Body of pancreas (tissue), 4 donors: ENCODE measurements at places on chromosomes 3 and 15.

DNA sequence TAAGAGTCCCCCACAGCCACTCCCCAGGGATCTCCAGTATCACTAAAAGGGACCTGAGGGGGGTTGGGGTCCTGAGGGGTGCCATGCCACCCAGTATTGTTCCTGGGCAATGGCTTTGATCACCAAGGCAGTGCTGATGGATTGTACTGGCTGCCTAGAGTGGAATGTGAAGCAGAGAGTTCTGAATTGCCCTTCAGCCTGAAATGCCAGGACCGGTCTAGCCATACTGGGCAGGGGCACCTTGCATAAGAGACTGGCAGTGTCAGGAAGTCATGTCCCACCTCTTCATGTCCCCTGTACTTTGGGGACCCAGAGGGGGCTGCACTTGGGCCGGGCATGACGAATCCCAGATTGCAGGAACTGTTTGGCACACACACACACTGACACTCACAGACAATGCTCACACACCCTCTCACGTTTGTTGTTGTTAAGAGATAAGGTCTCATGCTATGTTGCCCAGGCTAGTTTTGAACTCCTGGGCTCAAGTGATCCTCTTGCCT, 4.5 kb upstream of the TKT start:
- no peak for DNase-seq
- H3K4me3 ChIP-seq, result no peak overlapping the region
- no peaks in the 10 kb centered on the region for H3K27me3 ChIP-seq
- H3K27ac ChIP-seq, result no peak overlapping the region
- no peaks in the 10 kb centered on the region for H3K36me3 ChIP-seq

GRCh38 chr3:13932578-13933295, 52.9 kb upstream of the WNT7A start:
- H3K36me3 ChIP-seq, result no peaks in the 10 kb centered on the region
- DNase-seq, result no peak
- no peak overlapping the region for H3K27ac ChIP-seq
- H3K4me3 ChIP-seq, result no peak overlapping the region
- no peaks in the 10 kb centered on the region for H3K4me1 ChIP-seq

GRCh38 chr15:92583096-92584034, 72.2 kb downstream of the FAM174B start:
- no peaks in the 10 kb centered on the region for H3K4me1 ChIP-seq
- no peaks in the 10 kb centered on the region for H3K27me3 ChIP-seq
- DNase-seq, result no peak
- H3K36me3 ChIP-seq, result no peaks in the 10 kb centered on the region
- H3K4me3 ChIP-seq, result no peak overlapping the region

- no peak for DNase-seq
- no peak overlapping the region for H3K27ac ChIP-seq
- no peak overlapping the region for H3K4me3 ChIP-seq
- H3K4me1 ChIP-seq, result peaks cover 6% of the 10 kb centered on the region
- no peaks in the 10 kb centered on the region for H3K36me3 ChIP-seq
Observed at GRCh38 chr15:68315495-68316031, 38.0 kb downstream of the FEM1B start.

GRCh38 chr15:43249236-43249635, 17.5 kb downstream of the TGM5 start:
- H3K4me1 ChIP-seq, result no peaks in the 10 kb centered on the region
- DNase-seq, result no peak
- H3K36me3 ChIP-seq, result no peaks in the 10 kb centered on the region
- H3K4me3 ChIP-seq, result no peak overlapping the region
- H3K27ac ChIP-seq, result no peak overlapping the region

DNA sequence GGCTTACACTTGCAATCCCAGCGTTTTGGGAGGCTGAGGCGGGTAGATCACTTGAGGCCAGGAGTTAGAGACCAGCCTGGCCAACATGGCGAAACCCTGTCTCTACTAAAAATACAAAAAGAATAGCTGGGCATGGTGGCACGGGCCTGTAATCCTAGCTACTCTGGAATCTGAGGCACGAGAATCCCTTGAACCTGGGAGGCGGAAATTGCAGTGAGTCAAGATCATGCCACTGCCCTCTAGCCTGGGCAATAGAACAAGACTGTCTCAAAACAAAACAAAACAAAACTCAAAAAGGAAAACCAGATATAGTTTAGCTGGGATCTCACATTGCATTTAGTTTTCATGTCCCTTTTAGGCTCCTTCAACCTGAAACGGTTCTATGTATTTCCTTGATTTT, 2.9 kb upstream of the USP50 start:
- no peak overlapping the region for H3K4me3 ChIP-seq
- no peak for DNase-seq
- no peaks in the 10 kb centered on the region for H3K27me3 ChIP-seq
- no peak overlapping the region for H3K27ac ChIP-seq
- H3K36me3 ChIP-seq, result no peaks in the 10 kb centered on the region

DNA sequence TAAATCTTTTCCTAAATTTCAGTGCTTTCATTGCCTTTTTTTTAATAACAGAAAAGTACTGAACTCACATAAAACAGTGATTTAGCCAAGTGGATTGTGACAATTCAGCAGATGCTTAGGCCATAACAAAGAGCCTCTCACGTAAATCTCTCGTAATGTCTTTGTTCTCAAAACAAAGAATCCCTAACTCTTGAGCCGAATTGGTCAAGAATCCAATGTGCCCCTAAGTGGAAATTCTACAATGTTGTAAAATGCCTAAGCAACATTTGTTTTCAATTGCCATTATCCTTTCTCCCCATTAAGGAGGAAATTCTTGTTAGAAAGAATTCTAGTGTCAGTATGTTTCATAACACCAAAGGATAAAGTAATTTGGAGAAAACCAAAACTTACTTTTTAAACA, 235.7 kb upstream of the THBS1 start:
- H3K4me3 ChIP-seq, result no peak overlapping the region
- DNase-seq, result no peak
- H3K36me3 ChIP-seq, result no peaks in the 10 kb centered on the region
- H3K4me1 ChIP-seq, result no peaks in the 10 kb centered on the region

DNA sequence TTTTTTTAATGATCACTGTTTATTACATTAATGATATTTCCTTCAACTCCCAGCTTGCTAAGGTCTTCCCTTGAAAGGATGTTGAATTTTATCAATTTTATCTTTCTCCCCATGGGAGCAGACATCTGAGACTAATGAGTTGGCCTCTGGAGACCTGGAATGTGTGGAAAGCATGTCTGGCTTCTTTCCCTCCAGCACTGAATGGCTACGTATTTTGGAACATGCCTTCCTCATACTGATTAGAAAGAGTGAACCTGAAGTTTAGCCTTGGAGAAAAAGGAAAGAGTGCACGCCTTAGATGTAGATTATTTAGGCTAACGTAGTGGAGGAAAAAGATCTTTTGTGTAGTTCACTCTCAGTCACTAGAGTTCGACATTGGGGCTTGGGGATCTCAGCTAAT, 25.1 kb downstream of the CASR start:
- no peaks in the 10 kb centered on the region for H3K4me1 ChIP-seq
- no peaks in the 10 kb centered on the region for H3K27me3 ChIP-seq
- no peak overlapping the region for H3K4me3 ChIP-seq
- H3K36me3 ChIP-seq, result no peaks in the 10 kb centered on the region
- H3K27ac ChIP-seq, result peak overlapping the region; percentile 12
- DNase-seq, result no peak

GRCh38 chr3:196122688-196123046, 40.8 kb upstream of the TFRC start:
- H3K4me1 ChIP-seq, result no peaks in the 10 kb centered on the region
- DNase-seq, result no peak
- no peak overlapping the region for H3K4me3 ChIP-seq
- no peaks in the 10 kb centered on the region for H3K27me3 ChIP-seq

DNA sequence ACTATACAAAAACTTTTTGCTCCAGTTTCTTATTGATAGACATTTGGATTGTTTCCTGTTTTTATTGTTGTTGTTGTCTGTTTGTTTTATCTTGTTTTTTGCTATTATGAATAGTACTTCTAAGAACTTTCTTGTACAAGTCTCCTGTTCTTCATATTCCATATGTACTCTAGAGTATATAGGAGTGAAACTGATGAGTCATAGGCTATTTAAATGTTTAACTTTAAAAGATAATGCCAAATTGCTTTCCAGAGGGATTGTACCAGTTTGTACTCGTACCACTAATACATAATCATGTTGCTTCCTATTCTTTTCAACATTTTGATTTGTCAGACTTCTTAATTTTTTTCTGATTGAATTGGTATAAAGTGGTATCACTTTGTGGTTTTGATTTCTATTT, 19.6 kb downstream of the LRRC49 start:
- H3K27ac ChIP-seq, result no peak overlapping the region
- no peak overlapping the region for H3K4me3 ChIP-seq
- H3K36me3 ChIP-seq, result no peaks in the 10 kb centered on the region
- DNase-seq, result no peak

DNA sequence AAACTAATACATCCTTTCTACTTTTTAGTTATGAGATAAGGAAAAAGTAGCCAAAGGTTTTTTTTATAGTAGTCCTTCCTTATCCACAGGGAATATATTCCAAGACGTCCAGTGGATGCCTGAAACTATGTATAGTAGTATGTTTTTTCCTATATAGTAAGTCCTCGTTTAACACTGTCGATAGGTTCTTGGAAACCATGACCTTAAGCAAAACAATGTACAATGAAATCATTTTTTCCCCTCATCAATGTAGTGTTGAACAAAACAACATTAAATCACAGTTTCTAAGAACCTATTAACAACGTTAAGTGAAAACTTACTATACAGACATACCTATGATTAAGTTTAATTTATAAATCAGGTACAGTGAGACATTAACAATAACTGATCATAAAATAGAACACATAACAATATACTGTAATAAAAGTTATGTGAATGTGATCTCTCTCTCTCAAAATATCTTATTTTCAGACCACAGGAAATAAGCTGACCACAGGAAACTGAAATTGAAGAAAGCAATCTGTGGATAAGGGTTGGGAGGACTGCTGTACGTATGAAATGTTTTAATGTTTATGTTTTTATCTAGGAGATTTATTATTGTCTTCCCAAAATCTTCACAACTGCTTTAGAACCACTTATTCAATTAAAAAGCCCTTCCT, 20.6 kb downstream of the COPS2 start:
- no peak for DNase-seq
- no peaks in the 10 kb centered on the region for H3K27me3 ChIP-seq
- H3K4me3 ChIP-seq, result no peak overlapping the region
- H3K4me1 ChIP-seq, result no peaks in the 10 kb centered on the region

GRCh38 chr3:35592589-35593295, 46.6 kb upstream of the ARPP21 start:
- no peaks in the 10 kb centered on the region for H3K4me1 ChIP-seq
- H3K27ac ChIP-seq, result no peak overlapping the region
- DNase-seq, result no peak

DNA sequence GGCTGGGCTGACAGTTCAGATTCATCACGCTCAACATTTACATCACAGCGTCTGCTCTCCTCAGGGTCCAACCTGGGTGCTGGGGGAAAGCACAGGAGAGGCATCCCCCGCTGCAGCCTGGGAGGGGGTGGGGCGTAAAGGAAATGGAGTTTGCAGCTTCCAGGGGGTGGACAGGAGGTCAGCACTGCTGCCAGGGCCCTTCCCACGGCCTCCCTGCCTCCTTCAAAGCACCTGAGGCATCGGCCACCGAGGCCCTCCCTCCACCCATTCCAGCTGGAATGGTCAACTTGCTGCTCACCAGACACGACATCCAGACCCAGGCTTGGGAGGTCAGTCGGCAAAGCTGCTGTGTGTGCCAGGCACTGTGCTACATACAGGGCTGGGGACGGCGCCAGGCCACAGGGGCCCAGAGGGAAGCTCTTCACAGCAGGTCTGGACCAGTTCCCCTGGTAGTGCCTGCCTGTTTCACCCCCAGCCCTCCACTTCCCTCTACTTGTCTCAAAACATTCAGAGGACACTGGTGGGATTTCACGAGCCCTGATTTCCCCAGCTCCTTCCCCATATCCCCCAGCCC, 120.7 kb downstream of the ANP32A start:
- no peak for DNase-seq
- H3K27me3 ChIP-seq, result no peaks in the 10 kb centered on the region
- peaks cover 8% of the 10 kb centered on the region for H3K4me1 ChIP-seq

- H3K27me3 ChIP-seq, result no peaks in the 10 kb centered on the region
- DNase-seq, result no peak
- H3K4me3 ChIP-seq, result no peak overlapping the region
- H3K36me3 ChIP-seq, result no peaks in the 10 kb centered on the region
- no peak overlapping the region for H3K27ac ChIP-seq
- no peaks in the 10 kb centered on the region for H3K4me1 ChIP-seq
Observed at GRCh38 chr3:165336786-165337185, 140.6 kb upstream of the SLITRK3 start.

DNA sequence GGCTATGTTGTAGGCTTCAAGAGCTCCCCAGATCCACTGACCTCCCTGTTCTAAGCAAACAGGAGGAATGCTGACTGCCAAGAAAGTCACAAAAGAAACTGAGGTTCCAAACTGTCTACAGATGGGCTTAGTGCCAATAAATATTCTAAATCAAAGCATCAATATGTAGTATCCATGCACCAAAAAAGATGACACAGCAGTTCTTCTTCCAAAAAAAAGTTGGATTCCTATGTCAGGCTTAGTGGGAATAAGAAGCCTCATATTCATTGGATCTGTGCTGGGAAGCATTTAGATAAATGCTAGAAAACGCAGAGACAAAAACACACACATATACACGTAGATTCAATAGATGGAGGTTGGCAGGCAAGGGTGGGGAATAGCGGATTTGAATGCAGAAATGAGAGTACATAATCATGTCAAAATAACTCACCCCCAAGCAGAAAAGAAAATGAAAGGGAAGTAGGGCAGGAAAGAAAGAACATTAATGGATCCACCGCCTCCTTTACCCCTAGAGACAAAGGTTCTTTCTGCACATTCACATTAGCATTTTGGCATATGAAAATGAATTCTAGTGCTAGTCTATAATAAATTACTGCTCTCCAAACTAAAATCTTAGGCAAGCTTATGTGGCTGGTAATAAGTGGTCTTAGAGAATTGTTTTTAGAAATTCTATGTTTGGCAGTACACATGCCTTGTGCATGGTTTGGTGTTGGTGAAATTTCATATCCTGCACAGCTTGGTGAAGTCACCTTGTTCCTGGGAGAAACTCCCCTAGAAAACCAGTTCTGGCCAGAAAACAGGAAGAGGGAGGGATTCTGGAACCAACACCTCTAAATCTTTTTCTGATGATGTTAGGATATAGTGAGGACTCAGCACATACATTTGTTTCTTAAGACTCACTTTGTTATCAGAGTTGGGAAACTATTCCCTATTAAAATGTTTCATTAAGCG, 283.4 kb downstream of the LSAMP start:
- no peaks in the 10 kb centered on the region for H3K4me1 ChIP-seq
- H3K36me3 ChIP-seq, result no peaks in the 10 kb centered on the region
- no peak overlapping the region for H3K27ac ChIP-seq
- no peak for DNase-seq

DNA sequence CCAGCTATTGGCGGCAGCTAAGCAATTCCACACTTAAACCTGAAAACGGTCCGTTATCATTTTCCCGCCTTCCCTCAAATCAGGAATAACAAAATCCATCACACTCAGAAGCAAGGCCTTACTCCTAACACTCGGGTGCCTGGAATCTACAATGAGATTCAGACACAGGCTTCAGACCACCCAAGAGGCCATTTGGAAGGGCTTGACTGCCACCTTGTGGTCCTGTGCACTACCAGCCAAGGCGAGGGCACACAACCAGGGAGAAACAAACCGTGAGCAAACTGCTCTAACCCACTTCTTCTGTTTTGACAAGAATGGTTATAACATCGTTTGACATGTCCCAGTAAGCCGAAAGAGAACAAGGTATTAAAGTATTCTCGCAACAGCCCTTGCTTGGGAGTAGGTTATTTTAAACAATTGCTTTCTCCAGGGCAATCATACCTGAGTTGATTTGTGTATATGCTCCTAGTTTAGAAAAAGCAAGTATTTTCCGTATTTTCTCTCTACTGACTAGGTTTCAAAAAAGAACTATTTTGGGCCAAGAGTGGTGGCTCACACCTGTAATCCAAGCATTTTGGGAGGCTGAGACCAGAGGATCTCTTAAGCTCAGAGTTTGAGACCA, 40.1 kb upstream of the TAFA4 start:
- H3K36me3 ChIP-seq, result no peaks in the 10 kb centered on the region
- no peak overlapping the region for H3K4me3 ChIP-seq
- no peak overlapping the region for H3K27ac ChIP-seq
